Stimulated activated CD8-positive, alpha-beta memory T cell treated with anti-CD3 and anti-CD28 coated beads, Interleukin-4, amount 100 ng/mL, for 1 hour (primary cell): ENCODE measurements at places on chromosomes 1 and 21.

DNA sequence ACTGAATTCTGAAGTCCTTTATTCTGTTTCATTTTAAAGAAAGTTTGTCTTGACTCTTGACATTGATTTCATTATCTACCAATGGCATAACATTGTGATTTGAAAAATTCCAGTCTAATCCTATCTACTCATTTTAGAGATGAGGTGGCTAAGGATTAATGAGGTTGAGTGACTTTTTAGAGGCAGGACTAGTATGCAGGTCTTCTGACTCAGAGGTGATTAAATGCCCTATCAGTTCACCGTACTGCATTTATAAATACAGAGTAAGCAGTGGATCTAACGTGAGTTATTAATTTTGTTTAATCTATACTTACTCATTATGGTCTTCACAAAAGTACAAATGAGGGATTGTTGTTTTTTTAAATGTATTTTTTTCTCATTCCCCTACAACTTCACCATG, 277.6 kb downstream of the PTBP2 start:
- no peak for DNase-seq

DNA sequence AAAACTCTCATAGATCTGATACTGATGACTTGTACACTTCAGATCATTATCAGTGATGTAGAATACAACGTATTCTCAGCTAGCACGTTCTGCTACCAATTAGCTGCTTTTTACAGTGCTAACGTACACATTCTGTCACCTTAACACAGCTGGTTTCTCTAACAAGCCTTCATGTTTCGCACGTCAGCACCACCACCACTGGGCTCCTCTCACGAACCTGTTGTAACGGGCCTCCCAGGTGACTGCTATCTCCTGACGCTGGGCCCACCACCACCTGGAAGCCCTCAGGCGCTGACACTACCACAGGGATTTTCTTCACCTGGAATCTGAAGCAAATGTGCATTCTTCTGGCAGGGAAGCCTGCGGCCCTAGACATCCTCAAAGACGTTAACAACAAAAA, 19.8 kb downstream of the TOMM20 start:
- no peak for DNase-seq

GRCh38 chr1:90346757-90347156, 351.8 kb downstream of the ZNF326 start:
- no peak for DNase-seq

GRCh38 chr21:14876524-14876840, 188.3 kb downstream of the NRIP1 start:
- no peak for DNase-seq

- no peak for DNase-seq
Observed at GRCh38 chr1:104294259-104294658, 544.6 kb downstream of the AMY1C start.

- DNase-seq = no peak
Observed at GRCh38 chr1:195241066-195241465, 1367.2 kb downstream of the KCNT2 start.

DNA sequence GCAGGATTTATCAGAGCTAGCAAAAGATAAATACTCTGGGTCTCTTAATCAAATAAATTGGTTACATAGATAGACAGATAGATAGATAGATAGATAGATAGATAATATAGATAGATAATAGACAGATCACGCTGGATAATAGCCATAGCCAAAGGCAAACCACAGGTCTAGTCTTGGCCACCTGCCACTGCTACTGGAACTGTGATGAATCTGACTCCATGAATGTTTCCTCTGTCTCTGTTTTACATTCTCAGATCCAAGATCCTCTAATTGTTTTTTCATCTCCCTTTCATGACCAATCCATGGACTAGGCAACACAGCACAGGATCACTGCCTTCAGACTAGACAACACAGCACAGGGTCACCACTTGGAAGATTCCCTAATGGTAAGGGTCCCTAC, 444.7 kb upstream of the NFIA start:
- DNase-seq = no peak
